Left ventricle myocardium inferior (tissue), 1 donor: ENCODE measurements at places on chromosomes 1 and 21. TPM values are rescaled to one million over a fixed set of nuclear protein-coding genes. Genes with fewer than 3 reads are reported as not detected.
A peak's percentile ranks its signal among the peaks of the same experiment; 100 is the strongest.

DNA sequence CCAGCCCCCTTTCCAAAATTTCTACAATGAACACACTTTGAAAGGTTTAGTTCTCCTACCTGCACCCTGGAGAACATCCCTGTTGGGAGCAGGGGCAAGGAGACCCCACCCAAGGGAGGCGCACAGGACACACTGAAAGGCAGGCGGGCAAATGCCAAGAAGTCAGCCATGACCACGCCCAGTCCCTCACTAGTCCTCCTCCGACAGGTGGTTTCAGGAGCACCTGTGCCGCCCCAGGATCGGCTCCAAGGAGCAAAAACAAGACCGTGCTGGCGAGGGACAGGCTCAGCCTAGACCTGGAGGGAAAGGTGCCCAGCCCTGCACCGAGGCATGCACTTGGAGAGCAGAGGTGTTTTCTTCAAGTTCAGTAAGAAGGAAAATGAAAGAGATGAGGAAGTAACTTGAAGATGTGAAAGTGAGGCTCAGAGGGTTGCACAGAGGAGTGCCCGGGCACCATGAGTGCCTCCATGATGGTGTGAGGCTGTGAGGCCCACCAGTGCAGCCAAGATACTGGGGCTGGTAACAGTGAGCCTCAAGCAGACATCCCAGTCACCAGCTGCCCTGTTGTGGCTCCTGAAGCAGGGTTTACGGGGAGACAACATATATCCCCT is 19.6 kb upstream of the NADK start:
- H3K27me3 ChIP-seq, result no peaks in the 10 kb centered on the region
- no peak overlapping the region for H3K4me3 ChIP-seq
- H3K4me1 ChIP-seq, result peaks cover 32% of the 10 kb centered on the region
- peaks cover 70% of the 10 kb centered on the region for H3K36me3 ChIP-seq
- no peak for DNase-seq

- H3K27ac ChIP-seq, result peak overlapping the region; percentile 30
- H3K4me1 ChIP-seq, result peaks cover 44% of the 10 kb centered on the region
- H3K36me3 ChIP-seq, result peaks cover 34% of the 10 kb centered on the region
- no peak for DNase-seq
- no peak overlapping the region for H3K4me3 ChIP-seq
- no peaks in the 10 kb centered on the region for H3K27me3 ChIP-seq
Measured at GRCh38 chr1:19619697-19620384, 24.3 kb upstream of the NBL1 start.

- peak overlapping the region; percentile 14 for H3K27ac ChIP-seq
- no peaks in the 10 kb centered on the region for H3K27me3 ChIP-seq
- peaks cover 95% of the 10 kb centered on the region for H3K4me1 ChIP-seq
- no peak for DNase-seq
- no peak overlapping the region for H3K4me3 ChIP-seq
Measured at GRCh38 chr1:51512606-51513005, 6.5 kb downstream of the EPS15 start.

DNA sequence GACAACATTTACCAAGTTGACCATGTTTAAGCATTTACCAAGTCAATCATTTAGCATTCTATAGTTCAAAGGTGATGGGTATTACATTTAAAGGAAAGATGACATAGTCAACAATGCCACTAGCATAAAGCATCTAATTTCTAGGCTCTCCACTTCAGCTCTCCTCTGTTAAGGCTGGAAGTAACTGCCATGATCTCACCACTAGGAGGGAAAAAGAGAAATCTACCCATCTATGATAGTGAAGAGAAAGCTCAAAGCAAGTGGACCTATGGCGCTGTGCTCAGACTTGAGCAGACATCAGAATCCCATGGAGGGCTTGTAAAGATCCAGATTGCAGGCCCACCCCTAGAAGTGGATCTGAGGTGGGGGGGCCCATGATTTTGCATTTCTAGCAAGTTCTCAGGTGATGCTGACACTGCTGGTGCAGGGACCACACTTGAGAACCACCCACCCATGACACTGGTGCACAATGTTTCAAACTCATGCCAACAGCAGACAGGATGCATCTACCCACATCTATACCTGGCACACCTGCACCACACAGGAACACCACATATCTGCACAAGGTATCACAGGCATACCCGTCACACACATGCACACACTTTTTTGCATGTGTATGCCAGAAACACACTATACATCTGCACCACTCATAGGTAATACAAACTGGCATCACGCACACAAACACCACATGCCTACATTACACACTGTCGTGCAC is 392.9 kb upstream of the RUNX1 start:
- H3K4me1 ChIP-seq, result peaks cover 10% of the 10 kb centered on the region
- no peak overlapping the region for H3K4me3 ChIP-seq
- no peak for DNase-seq

- DNase-seq, result no peak
- no peaks in the 10 kb centered on the region for H3K4me1 ChIP-seq
- H3K27me3 ChIP-seq, result no peaks in the 10 kb centered on the region
- H3K4me3 ChIP-seq, result no peak overlapping the region
- H3K27ac ChIP-seq, result no peak overlapping the region
Measured at GRCh38 chr1:216883518-216883917, 160.3 kb upstream of the ESRRG start.

DNA sequence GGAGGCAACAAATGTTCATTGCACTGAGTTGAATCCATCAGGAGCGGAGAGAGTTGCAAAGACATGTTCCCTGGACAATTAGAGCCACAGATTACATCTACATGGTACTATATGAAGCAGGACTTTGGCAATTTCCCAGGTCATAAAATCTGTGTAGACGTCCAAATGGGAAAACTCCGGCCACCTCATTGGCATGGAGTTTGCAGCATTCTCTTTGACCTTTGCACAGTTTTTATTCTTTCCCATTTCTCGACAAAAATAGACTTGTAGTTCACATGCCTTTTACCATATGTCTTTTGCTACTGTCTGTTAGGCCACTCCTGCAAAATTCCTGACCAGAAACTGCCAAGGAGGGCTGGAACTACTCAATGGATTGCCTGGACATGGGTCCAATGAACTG is 48.2 kb downstream of the UBE2T start:
- no peak for DNase-seq
- no peaks in the 10 kb centered on the region for H3K36me3 ChIP-seq
- H3K4me3 ChIP-seq, result no peak overlapping the region
- H3K4me1 ChIP-seq, result peaks cover 7% of the 10 kb centered on the region

- no peaks in the 10 kb centered on the region for H3K4me1 ChIP-seq
- DNase-seq, result no peak
- no peak overlapping the region for H3K4me3 ChIP-seq
- no peak overlapping the region for H3K27ac ChIP-seq
Measured at GRCh38 chr1:167401260-167401873, 117.0 kb downstream of the CD247 start.

DNA sequence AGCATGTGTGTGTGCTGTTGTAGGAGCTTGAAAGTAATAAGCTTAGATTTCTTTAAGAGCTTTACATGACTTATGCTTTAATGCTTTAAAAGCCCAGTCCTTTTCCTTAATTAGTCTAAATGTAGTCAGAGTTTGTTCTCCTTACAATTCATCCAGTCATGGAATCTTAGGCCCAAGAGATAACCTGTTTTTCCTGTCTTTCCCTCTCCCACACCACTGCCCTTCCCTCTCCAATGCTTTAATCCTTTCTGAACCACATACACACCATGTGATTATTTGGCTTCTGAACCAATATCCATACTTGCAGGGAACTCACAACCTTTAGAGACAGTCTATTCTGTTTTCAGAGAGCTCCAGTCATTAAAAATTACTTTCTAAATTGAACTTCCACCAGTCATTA is 37.6 kb downstream of the ALG6 start:
- H3K36me3 ChIP-seq, result peaks cover 32% of the 10 kb centered on the region
- no peak for DNase-seq
- H3K27ac ChIP-seq, result no peak overlapping the region
- no peak overlapping the region for H3K4me3 ChIP-seq

DNA sequence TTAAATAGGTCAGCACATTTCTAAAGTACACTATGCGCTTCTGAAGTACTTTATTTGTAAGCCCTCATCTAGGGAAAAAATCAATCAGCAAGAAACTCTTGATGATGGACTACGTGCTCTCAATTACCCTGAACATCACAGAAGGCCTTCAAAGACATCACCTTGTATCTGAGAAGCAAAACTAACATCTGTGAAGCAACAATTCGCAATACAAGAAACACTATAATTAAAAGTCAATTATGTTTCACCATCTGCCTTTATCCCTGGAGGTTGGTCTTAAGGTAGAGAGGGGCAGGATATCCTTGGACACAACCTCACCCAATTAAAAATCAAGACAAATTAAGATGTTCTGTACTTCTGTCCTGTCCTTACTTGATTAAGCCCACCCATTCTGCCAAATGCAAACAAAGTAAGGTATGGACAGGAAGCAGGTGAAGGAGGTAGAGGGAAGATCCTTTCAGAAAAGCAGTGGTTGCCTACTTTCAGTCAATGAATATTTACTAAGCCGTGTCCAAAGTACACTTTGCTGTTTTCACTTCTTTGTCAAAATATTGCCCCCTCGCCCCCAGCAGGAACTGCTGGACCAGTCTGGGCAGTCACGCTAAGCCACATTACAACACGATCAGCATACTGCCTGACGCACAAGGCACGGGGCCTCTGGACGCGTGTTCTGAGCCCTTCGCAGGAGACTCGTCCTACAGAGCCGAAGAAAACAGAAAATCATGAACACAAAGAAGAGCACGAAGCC is 887 bp downstream of the SLC19A2 start:
- H3K27ac ChIP-seq, result peak overlapping the region; percentile 97
- peak overlapping the region; percentile 84 for H3K4me3 ChIP-seq
- no peaks in the 10 kb centered on the region for H3K27me3 ChIP-seq
- DNase-seq, result peak; percentile 33
- H3K36me3 ChIP-seq, result no peaks in the 10 kb centered on the region

GRCh38 chr1:29519108-29519787 is 282.9 kb downstream of the PTPRU start:
- H3K4me3 ChIP-seq, result no peak overlapping the region
- no peak overlapping the region for H3K27ac ChIP-seq

DNA sequence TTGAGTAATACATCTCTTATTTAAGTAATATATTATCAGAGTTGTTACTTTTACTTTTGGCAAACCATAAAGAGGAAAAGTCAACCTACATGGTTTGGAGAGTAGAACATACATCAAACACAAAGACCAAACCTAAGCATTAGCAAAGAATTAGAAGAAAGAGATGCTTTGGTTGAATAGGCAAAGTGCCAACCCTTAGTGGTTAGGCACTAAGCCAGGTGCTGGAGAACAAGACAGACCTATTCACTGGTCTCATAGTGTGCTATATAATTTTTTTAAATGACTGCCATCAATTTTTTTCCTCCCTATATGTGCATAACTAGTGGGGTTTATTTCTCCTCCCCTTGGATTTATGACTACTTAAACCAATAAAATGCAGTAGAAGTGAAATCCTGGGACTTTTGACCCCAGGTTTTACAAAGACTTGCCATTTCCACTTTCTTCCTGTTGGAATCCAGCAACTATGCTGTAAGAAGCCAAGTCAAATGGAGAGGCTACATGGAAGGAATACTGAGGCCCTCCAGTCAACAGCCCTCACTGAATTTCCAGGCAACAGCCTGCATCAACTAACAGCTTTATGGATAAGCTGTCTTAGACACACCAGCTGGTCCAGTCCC is 69.8 kb upstream of the HAO2 start:
- no peak overlapping the region for H3K4me3 ChIP-seq
- H3K36me3 ChIP-seq, result no peaks in the 10 kb centered on the region
- DNase-seq, result no peak
- H3K4me1 ChIP-seq, result no peaks in the 10 kb centered on the region

GRCh38 chr21:35737899-35738346 is 322.4 kb downstream of the SETD4 start:
- peaks cover 7% of the 10 kb centered on the region for H3K27me3 ChIP-seq
- no peak overlapping the region for H3K4me3 ChIP-seq
- H3K27ac ChIP-seq, result peak overlapping the region; percentile 46
- peak; percentile 25 for DNase-seq
- peaks cover 5% of the 10 kb centered on the region for H3K4me1 ChIP-seq

GRCh38 chr1:42392255-42392654 is 11.7 kb downstream of the RIMKLA start:
- no peaks in the 10 kb centered on the region for H3K36me3 ChIP-seq
- no peak overlapping the region for H3K4me3 ChIP-seq

GRCh38 chr1:85326336-85326735 is 49.9 kb upstream of the BCL10 start:
- H3K4me1 ChIP-seq, result peaks cover 34% of the 10 kb centered on the region
- H3K4me3 ChIP-seq, result no peak overlapping the region
- H3K27me3 ChIP-seq, result no peaks in the 10 kb centered on the region
- no peak overlapping the region for H3K27ac ChIP-seq

DNA sequence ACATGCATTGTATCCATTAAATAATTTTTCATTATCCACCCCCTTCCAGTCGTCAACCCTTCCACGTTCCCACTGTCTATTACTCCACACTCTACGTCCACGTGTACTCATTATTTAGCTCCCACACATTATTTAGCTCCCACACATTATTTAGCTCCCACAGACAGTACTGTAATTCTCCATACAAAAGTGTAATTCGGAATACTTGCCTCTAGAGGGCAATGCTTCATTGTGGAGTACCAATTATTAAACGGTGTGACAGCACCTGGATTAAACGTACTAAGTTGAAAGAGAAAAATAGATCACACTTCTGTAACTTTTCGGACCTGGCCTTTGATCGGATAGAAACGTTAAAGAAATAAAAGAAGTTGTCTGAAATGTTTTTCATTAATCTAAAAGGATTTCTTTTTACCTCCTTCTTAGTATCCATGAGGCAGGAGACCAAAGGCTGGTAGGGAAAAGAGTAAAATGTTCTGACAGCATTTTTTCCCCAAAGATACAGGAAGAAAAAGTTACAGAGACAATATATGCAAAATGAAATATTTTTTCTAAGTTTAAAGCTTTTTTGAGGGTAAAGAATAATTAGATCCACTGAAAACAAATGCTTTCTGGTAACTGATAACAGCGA is 99.2 kb downstream of the LHX8 start:
- H3K4me3 ChIP-seq, result no peak overlapping the region
- no peak for DNase-seq
- no peaks in the 10 kb centered on the region for H3K36me3 ChIP-seq
- H3K27ac ChIP-seq, result no peak overlapping the region

DNA sequence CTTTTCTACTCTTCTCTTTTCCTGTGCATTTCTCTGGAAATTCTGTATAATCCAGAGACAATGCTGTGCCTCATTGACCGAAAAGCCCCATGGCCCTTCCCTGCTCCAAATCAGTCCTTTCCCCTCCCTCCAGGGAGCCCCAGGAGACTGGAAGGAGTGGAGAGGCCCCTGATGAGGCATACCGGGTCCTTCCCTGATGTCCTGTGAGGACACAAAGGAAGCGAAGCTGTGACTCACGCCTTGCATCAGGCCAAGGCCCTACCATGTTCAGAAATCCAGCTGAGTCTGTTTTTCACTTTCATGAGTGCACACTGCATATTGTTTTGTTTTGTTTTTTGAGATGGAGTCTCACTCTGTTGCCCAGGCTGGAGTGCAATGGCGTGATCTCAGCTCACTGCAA is 38.7 kb upstream of the BECN2 start:
- H3K4me1 ChIP-seq, result no peaks in the 10 kb centered on the region
- no peak for DNase-seq
- no peak overlapping the region for H3K4me3 ChIP-seq
- no peaks in the 10 kb centered on the region for H3K36me3 ChIP-seq
- no peaks in the 10 kb centered on the region for H3K27me3 ChIP-seq

GNAT2 gene
- not detected for total RNA-seq
